ENCODE measurements at places on chromosomes 5 and 9.

DNA sequence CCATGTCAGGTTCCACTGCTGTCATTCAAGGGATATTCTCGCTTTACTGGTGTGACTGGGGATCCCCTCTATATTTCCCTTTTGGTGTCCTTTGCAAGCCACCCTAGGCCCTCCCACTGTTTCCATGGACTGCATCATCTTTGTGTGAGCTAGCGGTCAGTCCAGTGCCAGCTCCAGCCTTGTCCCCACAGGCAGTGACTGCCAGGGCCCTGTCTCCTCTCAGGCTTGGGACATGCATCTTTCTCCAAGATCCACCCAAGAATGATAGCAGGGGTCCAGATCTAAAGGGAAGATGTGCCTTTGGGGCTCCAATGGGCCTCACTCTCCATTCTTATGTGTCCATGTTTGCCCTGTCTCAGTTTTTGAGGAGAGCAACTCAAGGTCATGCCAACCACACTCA, 37.8 kb upstream of the NXNL2 start:
- DNase-seq: no peak

- peak; percentile 18 for DNase-seq
Observed at GRCh38 chr5:61969755-61970154, 336.3 kb upstream of the KIF2A start.

GRCh38 chr5:177610770-177611445, 11.0 kb downstream of the B4GALT7 start:
- DNase-seq: no peak

GRCh38 chr5:98880151-98880550, 48.7 kb downstream of the CHD1 start:
- no peak for DNase-seq

DNA sequence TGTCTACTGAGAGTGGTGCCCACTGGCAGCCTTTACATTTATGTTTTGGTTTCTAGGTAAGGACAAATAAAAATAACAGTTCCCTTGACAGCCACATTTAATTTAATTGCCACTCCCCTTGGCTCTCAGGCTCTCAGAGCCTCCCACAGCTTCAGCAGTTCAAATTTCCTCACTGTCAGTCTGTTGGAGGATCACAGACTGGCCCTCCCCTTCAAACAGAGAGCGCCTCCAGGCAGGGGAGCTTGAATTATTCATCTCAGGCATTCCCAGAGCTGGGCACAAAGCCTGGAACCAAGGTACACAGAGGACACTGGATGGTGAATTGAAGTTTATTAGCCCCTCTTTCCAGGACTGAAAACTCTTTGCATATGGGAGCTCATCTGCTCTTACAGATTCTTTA, 407.7 kb downstream of the SPOCK1 start:
- no peak for DNase-seq

DNA sequence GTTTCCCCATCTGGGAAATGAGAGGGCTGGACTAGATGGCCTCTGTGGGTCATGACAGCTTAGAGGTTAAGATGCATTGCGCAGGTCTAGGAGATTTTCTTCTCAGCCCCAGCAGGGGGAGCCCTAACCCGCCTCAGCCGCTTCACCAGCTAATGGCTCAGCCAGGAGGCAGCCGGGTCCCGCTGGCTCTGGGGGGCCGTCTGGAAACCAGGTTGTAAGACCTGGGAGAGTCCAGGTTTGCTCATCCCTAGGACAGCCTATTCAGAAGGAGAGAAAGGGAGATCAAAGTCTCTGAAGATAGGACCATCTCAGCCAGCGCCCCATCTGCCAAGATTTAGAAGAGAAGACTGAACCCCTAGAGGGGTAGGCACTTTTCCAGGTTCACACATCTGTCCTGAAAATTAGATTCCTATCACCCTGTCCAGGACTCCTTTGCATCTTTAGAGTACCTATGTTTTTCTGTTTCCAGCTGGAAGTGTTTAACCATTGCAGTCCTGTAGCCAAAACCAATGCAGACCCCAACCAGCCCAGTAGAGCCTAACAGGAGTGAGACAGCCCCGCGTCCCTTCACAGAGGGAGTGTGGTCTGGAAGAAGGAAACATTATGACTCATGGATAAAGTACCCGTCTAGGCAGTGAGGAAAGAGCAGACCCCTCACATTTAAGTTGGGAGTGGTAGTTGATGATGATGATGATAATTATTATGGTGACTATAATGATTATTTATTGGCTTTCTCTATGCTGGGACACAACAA, 27.5 kb downstream of the SPARC start:
- DNase-seq: peak; percentile 76

DNA sequence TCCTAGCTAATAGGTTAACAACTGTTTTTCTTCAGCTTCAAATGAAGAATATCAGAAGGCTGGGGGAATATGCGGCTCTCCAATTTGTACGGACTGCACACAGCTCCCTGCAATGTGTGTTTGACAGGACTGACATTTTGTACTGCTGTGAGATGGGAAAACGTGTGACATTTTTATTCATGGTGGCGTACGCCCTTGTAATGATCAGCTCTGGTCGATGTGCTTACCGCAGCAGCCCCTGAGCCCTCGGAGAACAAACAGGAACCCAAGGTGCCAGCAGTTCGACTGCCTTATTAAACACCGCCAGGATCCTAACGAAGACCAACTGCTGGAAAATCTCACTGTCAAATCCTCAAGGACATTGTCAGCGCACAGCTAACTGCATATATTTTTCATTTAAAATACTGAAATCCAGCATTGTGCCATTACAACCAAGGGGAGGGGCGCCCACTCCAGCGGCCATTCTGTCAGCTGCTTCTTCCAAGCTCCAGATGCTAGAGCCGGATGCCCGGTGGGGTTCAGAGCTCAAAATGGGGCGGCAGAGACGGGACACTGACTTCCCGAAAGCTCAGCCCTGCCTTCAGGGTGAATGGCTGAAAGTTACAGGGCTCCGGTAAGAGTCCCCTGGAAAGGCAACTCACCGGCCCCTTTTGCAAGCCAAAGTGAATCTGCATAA, 66.8 kb downstream of the CRB2 start:
- DNase-seq: no peak

GRCh38 chr5:154626876-154627557, 128.2 kb upstream of the LARP1 start:
- DNase-seq: no peak

GRCh38 chr9:70091572-70091971, 47.9 kb downstream of the MAMDC2 start:
- no peak for DNase-seq

- no peak for DNase-seq
Observed at GRCh38 chr9:86344818-86345217, 9.4 kb downstream of the TUT7 start.

DNA sequence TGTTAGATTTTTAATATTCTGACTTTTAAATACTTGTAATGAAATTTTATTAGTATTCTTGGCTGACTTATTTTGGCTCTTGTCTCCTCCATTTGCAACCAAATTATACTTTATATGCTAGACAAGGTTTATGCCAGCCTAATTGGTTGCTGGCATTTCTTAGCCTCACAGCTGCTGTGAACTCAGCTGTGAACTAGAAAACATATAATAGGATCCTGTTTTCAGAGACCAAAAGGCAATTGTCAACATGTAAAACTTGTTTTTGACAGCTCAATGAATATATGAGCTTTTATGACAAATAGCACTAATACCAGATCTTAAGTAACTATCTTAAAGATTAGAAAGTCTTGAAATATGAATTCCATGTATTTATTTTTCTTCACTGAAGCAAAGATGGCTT, 25.9 kb downstream of the KIF2A start:
- no peak for DNase-seq

GRCh38 chr5:114174131-114174530, 187.7 kb upstream of the KCNN2 start:
- DNase-seq: no peak

- peak; percentile 66 for DNase-seq
Observed at GRCh38 chr5:65722575-65723403, 784 bp downstream of the NLN start.

DNA sequence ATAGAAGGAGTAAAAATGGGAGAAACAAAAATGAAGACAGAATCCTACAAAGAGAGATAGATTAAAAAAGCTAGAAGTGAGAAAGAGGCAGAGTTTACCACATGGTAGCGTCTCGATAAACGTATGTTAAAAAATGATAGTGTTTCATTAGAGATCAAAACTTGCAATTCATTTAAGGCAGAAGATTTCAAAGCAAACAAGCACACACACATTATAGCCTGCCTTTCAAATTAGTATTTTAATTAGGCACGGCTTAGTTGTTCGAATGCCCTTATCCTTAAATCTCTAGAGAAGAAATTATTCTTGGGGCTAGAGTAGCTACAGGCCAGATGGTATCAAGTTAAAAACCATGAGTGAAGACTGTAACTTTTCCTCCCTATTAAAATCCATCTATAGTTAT, 6.0 kb downstream of the STOM start:
- no peak for DNase-seq

- DNase-seq: no peak
Observed at GRCh38 chr5:59356813-59357380, 536.6 kb downstream of the PDE4D start.

DNA sequence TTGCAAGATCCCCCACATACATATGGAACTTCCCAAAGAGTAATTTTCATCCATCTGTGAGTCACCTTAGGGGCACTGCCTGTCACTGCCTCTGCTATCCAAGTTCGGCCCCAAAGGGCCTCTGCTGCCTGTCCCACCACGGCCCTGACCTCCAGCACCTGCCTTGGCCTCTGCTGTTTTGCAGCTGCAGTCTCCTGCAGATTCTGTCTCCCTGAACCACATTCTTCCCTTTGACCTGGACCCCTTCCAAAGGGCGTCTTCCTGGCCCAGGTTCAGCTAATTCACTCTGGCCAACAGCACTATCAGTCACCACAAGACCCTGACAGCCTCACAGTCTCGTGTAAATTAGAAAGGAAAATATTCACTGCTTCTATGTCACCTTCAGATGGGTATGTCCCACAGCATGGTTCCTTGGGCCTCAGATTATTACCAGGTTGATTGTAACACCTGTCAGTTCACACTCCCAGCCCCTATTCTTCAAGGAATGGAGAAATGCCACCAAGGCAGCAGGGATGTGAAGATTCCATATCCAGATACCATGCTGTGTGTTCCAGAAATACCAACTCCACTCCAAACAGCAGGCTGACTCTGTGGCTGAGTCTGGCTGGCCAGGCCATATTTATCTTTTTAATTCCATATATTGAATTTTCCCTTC, 479.3 kb downstream of the ARHGEF28 start:
- DNase-seq: no peak

GRCh38 chr9:131349522-131349880, 44.4 kb upstream of the PRRC2B start:
- DNase-seq: no peak

- DNase-seq: no peak
Observed at GRCh38 chr9:105318729-105319191, 74.3 kb downstream of the SLC44A1 start.

DNA sequence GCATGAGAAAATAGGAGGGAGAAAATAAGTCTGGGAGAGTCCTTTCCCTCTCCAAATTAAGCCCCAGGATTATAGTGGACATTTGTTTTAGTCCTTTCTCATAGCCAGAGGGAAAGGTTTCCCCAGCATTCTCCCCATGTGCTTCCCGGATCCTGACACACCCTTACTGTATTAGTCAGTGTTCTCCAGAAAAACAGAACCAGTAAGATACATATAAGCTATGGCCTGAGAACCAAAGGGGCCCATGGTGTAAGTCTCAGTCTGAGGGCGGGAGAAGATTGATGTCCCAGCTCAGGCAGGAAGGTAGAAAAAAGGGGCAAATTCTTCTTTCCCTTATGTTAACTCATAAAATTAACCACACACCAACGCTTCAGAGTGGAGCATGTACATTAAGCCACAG, 25.6 kb upstream of the SPATA31D4 start:
- peak; percentile 67 for DNase-seq

DNA sequence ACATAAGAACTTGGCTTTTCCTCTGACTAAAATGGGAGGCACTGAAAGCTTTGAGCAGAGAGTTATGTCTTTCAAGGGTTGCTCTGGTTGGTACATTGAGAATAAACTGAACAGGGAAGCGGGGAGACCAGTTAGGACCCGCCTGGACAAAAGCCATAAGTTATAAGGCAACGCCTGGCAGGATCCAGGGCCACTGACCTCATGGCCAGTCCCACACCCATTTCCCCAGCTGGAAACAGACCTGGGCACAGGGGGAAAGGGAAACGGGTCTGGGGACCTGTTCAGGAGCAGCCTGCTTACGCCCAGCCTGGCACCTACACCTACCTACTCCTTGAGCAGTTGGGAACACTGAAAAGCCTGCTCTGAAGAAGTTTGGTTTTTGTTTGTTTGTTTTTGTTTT, 1.3 kb downstream of the SPINK4 start:
- DNase-seq: no peak

GRCh38 chr5:62662521-62662920, 83.9 kb downstream of the LRRC70 start:
- no peak for DNase-seq
